Kidney (tissue), 22 donors: ENCODE measurements at places on chromosomes 7 and 10.

GRCh38 chr10:105398202-105398601 is 757.1 kb downstream of the SORCS3 start:
- DNase-seq, result peak; percentile 25

GRCh38 chr7:130401578-130401977 is 21.3 kb downstream of the CPA1 start:
- no peak for DNase-seq

GRCh38 chr7:121012919-121013318 is 24.4 kb downstream of the CPED1 start:
- no peak for DNase-seq

GRCh38 chr7:155997431-155998327 is 185.4 kb upstream of the SHH start:
- DNase-seq, result peak; percentile 19

DNA sequence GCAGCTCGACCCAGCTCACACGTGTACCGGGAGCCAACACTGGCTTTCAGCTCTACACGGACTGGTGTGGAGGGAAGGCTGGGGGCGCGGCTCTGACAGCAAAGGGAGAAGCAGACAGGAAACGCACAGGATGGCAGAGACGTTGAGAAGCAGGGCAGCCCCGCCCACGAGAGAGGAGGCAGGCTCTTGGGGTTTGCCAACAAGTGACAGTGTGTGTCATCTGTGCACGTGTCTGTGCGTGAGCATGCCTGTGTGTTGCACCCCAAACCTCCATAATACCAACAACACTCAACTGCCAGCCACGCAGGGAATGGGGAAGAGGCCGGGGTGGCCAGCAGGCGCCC is 64.4 kb upstream of the PDGFA start:
- no peak for DNase-seq

GRCh38 chr7:30177965-30178364 is 43.2 kb downstream of the MTURN start:
- no peak for DNase-seq

DNA sequence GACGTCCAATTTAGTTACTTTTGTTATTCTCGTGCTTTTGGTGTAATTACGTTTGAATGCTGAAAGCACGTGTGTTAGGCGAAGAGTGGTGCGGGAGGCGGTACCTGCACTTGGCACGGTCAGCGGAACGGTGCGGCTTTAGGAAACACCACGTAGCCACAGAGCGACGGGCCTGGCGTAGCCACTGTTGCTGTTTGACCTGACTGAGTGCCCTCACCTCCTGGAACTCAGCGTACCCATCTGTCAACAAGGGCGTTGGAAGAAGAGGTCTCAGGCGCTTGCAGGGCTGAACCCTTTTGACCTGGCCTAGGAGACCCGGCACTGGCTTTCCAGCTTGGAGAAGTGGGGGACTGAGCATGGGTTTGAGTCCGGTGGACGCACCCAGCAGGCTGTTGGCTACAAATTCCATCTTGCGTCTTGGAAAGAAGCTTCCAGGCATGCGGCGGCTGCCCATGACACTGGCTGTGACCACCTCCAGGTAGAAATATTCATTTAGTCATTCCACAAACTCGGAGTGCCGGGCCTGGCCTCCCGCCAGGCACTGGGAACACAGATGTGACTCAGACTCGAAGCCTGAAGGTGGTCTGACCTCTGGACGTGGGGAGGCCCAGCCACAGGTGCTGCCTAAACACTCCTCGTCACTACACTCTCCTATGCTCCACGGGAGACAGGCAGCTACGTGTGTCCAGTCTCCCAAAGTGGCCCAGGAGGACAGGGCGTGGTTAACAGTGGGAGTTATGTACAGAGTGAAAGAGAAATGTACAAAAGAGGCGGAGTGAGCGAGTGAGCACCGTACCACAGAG is 22.2 kb downstream of the FAM20C start:
- DNase-seq, result no peak

GRCh38 chr10:70744617-70745143 is 40.5 kb downstream of the TBATA start:
- no peak for DNase-seq
